Stimulated activated CD4-positive, alpha-beta T cell treated with anti-CD3 and anti-CD28 coated beads, Interleukin-1b, Interleukin-23, amount 100 ng/mL, for 48 hours (primary cell): ENCODE measurements at places on chromosomes 11 and 22.

DNA sequence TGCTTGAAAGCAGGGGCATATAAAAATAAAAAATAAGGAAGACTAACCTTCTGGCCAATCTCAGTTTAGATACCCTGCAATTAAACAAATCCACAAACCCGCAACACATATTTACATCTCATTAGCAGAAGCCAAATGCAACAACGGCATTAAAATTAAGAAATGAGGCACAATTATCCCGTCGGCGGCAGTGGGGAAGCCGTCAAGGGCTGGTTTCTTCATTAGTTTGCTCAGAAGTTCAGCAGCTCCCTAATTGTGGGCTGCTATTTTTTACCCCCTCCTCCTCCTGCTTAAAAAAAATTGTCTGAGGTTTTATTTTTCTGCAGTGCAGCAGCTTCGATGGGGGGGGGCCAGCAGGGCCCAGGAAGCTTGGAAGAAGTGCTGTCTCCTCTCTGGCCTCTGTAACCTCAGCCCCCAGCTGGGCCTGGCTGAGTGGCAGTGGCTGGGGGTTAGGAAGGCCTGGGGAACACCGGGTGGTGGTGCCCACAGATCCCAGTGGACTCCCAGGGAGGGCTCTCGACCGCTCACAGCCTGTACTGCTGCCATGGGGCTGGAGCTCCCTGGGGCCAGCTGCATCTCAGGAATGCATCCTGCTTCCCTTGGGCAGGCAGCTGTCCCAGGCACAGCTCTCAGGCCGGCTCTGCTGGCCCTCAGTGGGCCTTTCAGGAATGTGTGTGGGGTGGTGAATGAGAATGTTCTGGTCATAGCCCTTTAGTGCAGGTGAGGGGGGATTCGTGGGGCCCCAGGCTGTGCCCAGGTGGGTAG is 148.7 kb upstream of the B3GAT1 start:
- no peak for DNase-seq

GRCh38 chr11:75639762-75640181 is 29.1 kb downstream of the MAP6 start:
- DNase-seq: no peak

DNA sequence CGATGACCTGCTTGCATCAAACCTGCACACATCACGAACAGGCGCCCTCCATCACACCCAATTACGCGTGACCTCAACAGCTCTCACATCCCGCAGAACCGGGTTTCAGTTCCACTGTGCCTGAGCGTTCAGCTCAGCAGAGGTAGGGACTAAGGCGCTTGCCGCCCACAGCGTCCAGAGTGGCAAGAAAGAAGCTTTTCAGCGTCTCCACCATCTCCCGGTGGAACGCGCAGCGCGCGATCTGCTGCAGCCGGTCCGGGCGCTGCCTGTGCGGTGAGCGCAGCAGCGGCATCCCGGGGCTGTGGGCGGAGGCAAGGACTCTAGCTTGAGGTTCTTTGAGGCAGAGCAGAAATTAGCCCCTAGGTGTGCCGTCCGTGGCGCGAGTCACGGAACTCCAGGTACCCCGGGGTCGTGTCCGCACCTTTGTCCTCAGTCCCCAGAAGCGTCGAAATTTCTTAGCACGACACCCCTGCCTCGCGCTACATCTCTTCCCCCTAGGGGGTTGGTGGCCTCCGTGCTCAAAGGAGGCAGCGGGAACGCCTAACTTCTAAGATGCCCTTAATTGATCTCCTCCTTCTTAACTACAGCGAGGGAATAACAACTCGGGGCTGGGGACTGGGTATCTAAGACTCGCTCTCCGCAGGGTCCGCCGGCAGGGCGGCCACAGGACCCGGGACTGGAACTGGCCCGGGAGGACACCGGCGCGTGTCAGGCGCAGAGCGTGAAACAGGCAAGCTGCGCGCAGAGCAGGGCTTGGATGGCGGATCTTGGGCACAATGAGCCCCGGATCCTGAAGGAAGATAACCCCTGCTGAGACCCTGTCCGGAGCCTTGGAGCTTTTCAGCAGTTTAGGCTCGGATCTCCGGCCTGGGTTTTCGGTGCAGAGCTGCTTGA is 1.7 kb upstream of the CALCA start:
- DNase-seq: peak; percentile 36

- DNase-seq: no peak
Measured at GRCh38 chr11:120792306-120792705, 231.6 kb upstream of the TBCEL start.

DNA sequence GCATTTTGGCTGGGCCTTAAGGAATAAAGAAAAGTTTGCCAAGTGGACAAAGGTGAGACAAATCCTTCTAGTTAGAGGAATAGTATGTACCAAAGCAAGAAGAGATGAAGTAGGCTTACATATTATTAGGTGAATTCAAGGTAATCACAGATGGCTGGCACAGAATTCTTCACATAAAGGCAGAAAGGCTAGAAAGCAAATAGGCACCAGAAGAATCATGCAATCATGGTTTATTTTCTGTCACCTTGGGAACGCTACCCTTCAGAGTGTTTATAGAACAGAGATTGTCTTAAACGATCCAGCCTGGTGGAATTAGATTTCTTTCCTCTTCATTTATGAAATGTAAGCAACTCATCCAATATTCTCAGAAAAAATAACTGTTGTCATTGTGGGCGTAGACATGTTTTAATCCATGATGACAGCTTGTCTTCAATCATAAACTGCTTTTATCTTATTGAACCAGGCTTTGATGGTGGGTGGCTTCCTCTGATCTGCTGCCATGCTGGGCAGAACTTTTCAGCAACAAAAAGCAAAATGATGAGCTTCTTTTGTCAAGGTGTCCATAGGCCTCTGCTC is 49.0 kb upstream of the CSNK2A3 start:
- no peak for DNase-seq

- no peak for DNase-seq
Measured at GRCh38 chr22:25008666-25009065, 56.1 kb downstream of the KIAA1671 start.

GRCh38 chr11:62124186-62125113 is 639 bp downstream of the INCENP start:
- DNase-seq: peak; percentile 51

DNA sequence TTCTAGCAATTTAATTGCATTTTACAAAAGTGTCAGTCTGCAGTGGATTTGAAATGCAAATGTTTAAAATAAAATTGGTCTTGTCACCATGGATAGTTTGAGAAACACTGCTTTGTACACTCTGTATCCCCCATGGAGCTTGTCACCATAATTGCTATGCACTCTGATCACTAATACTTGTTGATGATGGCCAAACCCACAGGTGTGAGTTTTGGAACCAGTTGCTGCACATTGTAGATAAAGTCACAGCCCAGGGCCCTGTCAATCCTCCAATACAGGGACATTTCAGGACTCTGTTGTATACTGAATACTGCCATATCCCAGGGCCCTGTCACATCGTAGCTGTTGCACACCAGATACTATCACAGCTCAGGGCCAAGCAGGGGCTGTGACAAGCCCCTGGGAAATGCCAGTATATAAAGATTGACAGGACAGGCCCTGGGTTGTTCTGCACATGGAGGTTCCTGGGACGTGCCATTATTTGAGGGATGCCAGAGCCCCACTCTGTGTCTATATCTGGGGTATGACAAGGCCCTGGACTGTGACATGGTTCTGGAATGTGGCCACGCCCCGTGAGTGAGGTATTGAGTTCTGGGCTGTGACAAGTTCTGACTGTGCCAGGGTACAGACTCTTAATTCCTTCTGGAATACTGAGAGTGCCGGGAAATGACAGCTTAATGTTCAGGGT is 27.9 kb upstream of the SMPD1 start:
- no peak for DNase-seq
